ENCODE measurements at places on chromosomes 16 and 17.

DNA sequence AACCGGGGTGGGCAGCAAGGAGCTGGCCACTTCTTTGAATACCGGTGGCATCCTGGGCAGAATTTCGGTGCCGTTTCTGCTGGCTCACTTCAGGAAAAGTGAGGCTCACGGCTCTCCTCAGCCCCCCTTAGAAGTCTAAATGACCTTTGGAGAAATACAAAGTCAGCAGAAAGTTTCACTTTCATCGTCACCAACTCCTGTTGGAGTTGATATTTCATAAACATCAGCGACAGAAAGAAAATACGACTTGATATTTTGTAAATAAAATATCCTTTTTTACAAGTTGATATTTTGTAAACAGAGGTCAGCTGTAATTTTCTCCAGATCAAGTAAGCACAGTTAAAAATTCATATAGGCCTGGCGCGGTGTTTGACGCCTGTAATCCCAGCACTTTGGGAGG lies 781 bp downstream of the ZNF75A start:
- DNase-seq = no peak

- no peak for DNase-seq
Observed at GRCh38 chr16:10708969-10709368, 14.2 kb upstream of the TEKT5 start.

DNA sequence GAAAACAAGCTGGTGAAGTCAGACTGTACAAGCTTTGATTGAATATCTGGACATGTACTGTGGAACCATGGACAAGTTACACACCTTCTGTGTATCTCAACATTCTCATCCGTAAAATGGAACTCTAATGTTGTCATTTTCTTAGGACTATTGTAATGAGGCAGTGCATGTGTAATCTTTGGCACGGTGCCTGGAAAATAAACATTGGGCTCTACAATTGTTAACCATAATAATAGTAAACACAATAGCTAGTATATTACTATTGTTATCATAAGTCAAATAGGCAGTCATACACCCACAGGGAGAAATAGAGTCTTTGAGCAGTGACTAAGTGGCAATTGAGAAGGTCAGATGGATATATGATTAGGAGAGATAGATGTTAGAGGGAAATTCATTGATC lies 39.8 kb upstream of the ANKFN1 start:
- no peak for DNase-seq

- no peak for DNase-seq
Observed at GRCh38 chr16:16022683-16023064, 73.3 kb downstream of the ABCC1 start.

- no peak for DNase-seq
Observed at GRCh38 chr16:21613781-21614180, 14.4 kb downstream of the METTL9 start.

DNA sequence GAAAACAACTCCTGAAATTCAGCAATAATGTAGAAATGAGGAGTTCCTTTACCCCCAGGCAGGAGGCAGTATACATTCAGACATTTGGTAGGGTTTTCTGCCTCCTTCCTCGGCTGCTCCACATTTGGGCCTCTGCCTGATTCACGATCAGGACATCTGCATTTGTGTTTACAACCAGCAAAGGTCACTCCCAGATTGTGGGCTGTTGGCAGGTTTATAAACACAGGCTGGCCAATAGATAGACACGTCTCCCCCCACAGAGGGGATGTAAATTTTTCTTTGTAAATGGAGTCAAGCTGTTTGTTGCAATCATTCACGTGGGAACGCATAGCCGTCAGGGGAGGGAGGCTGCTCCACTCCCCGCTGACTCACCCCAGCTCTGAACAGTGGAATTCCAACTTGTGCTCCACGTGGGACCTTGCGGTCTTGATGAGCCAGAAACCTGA lies 252.1 kb upstream of the N4BP1 start:
- DNase-seq = no peak

DNA sequence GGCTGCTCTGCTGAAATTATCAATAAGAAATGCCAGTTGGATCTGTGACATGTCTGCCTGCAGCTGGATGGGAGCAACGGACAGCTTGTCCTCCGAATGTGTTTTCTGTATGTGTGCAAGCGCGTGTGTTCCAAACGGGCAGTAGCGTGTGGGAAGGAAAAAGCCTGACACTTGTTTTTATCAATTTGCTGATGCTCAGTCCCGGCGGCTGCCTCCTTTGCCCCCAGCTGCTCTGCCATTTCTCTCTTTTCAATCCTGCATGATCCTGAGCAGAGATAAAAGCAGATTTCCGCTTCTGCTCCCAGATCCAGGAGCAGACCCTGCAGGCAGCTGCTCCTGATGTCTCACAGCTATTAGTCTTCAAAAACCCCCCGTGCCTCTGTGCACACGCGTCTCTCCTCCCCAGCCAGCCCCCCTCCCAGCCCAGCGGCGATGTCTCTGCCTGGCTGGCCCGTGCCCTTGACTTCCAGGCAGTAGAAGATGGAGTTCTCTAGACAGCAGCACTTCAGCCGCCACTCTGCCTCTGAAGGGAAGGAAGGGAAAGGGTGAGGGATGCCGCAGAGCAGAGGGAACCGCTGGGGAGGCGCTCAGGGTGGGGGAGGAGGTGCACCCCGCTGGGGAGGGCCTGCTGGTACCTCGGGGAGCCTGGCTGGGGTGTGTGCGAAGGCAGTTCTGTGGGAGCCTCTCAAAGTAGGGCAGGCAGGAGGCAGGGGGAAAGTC lies 4.1 kb downstream of the PRCD start:
- no peak for DNase-seq

DNA sequence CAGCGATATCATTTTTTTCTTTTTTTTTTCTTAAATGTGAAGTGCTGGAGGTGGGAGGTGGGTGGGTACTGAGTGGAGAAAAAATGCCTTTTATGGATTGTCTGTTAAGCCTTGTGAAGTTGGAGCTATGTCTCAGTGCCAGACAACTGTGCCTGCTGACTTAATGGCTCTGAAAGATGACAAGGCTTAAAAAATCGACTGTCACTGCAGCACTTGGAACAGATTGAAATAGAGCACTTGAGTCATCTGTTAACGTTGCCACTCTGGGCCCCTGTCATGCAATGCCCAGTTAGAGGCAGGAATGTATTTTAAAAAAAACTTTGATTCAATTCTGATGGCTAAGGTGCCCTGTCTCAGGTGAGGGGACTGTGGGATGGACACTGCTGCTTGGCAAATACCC lies 108.2 kb upstream of the HS3ST2 start:
- DNase-seq = no peak

GRCh38 chr16:85113168-85113733 lies 979 bp upstream of the CIBAR2 start:
- DNase-seq = no peak
